ENCODE measurements at places on chromosomes 11 and 22.

DNA sequence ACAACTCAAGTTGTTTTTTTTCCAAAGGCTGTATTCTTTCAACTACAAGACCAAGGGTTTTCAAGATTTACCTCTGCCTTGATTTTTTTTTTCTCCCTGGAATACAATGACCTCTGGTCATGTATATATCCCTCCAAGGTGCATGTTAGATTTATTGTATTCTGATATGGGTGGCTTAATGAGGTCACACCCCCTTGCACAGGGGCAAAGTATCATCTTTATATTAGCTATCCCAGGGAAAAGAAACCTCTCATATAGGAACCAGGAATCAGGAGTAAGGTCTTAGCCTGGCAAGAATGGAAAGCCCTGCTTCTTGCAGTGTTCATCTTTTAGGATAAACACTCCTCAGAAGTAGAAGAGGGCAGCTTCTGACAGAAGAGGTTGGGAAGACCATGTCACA lies 516.9 kb upstream of the TENM4 start:
- no peak for DNase-seq

DNA sequence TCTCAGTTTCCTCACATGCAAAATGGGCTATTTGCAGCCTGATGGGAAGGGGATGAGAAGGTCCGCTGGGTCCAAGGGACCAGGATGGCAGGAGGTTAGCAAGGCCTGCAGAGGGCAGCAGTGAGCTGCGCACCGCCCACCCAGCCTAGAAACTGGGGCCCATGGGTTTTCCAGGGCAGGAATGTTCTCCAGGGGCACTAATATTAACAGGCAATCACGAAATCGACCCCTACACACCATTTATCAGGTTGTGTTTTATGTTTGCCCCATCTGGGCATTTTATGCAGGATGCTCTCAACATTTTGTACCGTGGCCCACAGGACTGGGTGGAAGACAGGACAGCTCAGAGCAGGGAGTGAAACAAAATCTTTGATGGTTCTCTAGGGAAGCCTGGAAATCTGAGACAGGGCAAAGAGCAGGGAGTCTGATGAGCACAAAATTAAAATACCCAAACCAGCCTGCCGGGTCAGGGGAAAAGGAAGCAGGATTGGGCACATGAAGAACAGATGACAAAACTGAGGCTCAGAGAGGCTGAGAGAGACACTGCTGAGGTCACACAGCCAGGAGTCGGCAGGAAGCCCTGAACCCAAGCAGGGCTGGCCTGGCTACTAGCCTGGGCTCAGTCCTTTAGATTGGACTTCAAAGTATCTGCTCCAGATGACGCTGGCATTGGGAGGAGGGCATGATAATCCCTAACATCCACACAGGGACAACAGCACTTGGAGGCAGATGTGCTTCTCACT lies 1.6 kb upstream of the BCR start:
- no peak for DNase-seq

DNA sequence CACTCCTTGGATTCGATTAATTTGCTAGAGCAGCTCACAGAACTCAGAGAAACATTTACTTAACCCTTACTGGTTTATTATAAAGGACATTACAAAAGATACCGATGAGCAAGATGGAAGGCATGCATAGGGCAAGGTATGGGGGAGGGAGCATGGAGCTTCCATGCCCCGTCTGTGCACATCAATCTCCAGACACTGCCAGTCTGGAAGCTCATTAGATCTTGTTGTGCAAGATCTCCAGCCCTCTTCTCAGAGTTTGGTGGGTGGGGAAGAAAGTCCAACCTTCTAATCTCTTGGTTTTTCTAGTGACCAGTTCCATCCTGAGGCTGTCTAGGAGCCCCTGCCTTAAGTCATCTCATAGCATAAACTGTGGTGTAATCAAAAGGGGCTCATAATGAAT lies 190.7 kb downstream of the UVRAG start:
- no peak for DNase-seq

GRCh38 chr22:35154937-35155387 lies 89.0 kb downstream of the ISX start:
- DNase-seq = no peak

DNA sequence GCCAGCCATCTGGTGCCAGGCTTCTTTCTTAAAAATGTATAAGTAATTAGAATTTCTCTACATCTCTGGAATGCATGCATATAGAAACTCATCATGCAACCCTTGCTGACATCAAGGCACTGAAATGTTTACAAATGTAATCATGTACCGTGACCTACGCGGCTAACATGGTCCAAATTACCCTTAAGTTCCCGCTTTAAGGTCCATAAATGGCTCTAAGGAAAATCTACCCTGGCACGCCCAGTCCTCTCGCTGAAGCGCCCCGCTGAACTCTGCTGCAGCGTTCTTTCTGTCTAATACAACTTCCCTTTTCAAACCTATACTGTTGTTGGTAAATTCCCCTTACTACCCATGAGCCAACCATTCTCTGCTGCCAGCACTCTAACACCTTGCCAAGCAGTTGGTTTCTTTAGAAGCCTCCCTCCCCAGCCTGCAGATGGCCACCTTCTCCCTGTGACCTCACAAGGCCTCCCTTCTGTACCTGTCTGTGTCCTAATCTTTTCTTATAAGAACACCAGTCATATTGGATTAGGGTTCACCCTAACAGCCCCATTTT lies 13.5 kb upstream of the HMOX1 start:
- DNase-seq = no peak

DNA sequence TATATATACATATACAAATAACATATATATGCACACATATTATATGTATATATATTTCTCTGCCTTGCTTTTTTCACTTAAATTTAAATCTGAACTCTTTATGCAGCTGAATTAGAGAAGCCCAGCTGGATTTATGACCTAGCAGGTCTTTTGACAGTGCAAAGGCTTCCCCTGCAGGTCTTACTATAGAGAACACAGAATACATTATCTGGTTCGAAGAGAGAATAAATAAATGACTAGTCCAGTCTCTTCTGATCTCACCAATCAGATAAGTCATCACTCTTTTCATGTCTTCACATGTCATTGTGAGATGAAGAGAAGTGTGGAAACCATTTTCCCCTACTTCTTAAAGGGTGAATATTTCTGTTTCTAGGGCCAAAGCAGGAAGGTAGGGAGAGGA lies 58.2 kb downstream of the OR10A6 start:
- DNase-seq = no peak
